ENCODE measurements at places on chromosomes 5 and 9. TPM values are rescaled to one million over a fixed set of nuclear protein-coding genes. Genes with fewer than 3 reads are reported as not detected.

LIFR gene
- 0.14 TPM for total RNA-seq

LECT2 gene
- total RNA-seq, result not detected

CDC20B gene
- total RNA-seq, result not detected

DNA sequence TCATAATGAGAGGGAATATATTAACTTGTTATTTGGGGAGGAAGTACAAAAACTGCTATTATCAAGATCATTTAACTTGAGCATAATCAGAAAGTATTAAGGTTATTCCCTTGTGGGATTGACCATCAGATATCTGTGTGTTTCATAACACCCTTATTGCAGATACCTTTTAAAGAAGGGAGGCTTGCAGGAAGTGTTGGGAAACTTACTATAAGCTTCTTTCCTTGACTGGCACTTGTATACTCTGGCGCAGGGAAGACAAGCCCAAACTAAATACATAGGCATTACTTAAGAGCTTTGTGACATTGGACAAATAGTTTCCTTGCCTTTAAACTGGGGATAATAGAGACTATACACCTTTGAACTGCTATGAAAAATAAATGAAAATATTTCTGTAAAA is 50.9 kb downstream of the PIK3R1 start:
- no peaks in the 10 kb centered on the region for H3K27me3 ChIP-seq
- DNase-seq, result no peak
- H3K4me3 ChIP-seq, result no peak overlapping the region
- H3K27ac ChIP-seq, result peak overlapping the region; percentile 37

GRCh38 chr5:153991168-153991567 is 47.5 kb downstream of the FAM114A2 start:
- no peak overlapping the region for H3K4me3 ChIP-seq
- H3K27me3 ChIP-seq, result no peaks in the 10 kb centered on the region
- peaks cover 17% of the 10 kb centered on the region for H3K36me3 ChIP-seq
- H3K27ac ChIP-seq, result no peak overlapping the region
- DNase-seq, result no peak

GRCh38 chr9:135090547-135090946 is 3.1 kb downstream of the OLFM1 start:
- DNase-seq, result no peak
- H3K27ac ChIP-seq, result no peak overlapping the region
- peaks cover 3% of the 10 kb centered on the region for H3K4me1 ChIP-seq
- H3K4me3 ChIP-seq, result no peak overlapping the region
- peaks cover 43% of the 10 kb centered on the region for H3K27me3 ChIP-seq

Data from activated CD4-positive, alpha-beta T cell treated with anti-CD3 and anti-CD28 coated beads for 36 hours (primary cell).